ENCODE measurements at places on chromosomes 7 and 10.

GRCh38 chr7:101952355-101953247, 135.2 kb downstream of the CUX1 start:
- DNase-seq: no peak

GRCh38 chr7:65946904-65947303, 35.1 kb downstream of the GUSB start:
- DNase-seq: no peak

GRCh38 chr7:95478272-95479037, 7.3 kb upstream of the ASB4 start:
- DNase-seq: no peak

- no peak for DNase-seq
Measured at GRCh38 chr10:61159253-61159652, 215.3 kb upstream of the RHOBTB1 start.

DNA sequence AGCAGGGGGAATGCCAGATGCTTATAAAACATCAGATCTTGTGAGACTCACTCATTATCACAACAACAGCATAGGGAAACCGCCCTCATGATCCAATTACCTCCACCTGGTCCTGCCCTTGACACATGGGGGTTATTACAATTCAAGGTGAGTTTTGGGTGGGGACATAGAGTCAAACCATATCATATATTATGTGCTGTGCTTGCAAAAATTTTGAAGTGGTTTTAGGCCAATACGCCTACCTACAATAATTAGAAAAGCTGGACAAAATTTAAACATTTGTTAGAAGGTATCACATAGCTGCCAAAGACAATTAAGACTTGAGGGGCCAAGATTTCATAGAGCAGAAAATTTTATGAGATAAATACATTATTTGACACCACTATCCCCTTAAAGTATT, 29.5 kb downstream of the NPSR1 start:
- DNase-seq: no peak

DNA sequence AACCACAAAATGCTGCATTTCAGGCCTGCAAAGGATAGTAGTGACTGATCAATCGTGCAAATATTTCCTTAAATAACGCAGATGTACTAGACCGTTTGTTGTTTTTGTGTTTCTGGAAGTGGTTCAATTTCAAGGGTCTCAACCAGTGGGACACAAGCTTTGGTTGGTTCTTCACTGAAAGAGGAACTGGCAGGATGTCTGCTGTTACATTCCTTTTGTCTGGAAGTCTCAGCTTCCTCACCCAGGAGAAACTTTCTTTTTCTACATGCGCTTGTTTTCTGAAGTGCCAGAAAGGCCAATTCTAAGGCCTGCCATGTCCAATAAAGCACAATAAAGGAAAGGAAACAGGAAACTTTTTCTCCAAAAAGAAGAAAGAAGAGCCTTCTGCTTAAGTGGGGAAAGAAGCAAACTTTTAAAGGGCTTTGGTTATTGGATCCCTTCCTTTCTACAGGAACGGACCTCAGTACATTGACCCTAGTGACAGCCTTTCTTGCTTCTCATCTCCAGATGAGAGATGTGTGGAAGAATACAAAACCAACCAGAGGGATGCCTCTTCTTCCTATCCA, 4.1 kb downstream of the DKK1 start:
- DNase-seq: no peak

DNA sequence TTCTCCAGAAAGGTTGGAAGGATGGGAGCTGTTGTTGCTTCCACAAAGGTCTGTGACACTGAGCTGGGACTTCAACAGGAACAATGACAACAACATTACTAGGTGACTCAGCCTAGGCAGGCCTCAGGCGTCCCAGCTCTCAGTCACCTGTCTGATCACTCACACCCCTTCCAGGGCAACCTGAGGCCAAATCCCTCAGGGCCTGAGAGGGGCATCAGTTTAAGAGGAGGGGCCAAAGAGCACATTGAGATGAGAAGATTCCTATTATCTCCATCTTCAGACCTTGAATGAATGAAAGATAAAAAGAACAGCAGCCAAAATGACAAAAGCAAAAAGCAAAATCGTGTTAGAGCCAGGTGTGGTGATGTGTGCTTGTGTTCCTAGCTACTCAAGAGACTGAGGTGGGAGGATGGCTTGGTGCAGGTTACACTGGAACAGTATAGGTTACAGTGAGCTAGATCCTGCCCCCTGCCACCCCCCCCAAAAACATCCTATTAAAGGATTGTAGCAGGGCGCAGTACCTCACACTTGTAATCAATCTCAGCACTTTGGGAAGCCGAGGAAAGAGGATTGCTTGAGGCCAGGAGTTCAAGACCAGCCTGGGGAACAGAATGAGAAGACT, at the start of gene ATG9B:
ATG9B (minus strand) TSS at position 60 of the 622 bp plus-strand sequence. CDS start 71 bp downstream, outside the sequence.
- no peak for DNase-seq

DNA sequence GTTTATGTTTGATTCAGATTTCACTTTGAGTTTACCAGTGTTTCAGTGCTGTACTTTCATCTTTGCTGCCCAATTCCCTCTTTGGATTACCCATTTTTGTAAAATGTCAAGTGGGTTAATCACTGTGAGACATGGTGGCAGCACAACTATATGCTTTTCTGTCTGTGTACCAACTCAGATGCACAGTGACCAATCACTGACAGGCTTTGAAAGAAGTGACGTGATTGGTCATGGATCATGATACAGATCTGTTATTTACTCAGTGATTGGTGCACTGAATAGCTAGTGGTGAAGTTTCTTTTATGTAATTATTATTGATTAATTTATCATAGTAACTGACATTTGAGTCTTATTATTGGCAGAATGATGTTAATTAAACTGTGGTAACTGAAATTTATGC, 126.9 kb downstream of the SDK1 start:
- DNase-seq: no peak

DNA sequence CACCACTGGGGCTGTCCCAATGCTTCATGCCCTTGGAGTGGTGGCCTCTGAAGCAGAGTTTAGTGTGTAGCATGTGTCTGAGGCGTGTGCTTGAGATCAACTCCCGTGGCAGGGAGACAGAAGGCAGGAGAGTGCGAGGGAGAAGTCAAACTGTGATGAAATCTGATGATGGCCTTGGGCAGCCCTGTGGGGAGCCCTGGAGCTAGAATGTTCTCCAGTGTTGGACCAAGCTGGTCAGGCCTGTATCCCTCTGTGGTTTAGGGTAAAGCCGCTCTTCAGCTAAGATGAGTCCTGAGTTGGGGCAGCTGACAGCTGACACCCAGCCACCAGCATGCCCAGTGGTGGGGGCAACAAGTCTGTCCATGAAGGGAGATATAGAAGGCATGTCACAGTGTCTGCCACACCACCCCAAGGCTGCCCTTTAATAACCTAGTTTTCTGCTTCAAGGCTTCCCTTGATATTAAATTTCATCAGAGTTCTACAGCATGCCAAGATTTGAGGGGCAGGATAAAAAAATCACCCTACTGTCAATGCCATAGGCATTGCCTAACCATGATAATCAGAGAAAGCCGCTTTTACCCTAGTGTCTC, 170.5 kb upstream of the SVIL start:
- DNase-seq: no peak

GRCh38 chr7:108613147-108613948, 43.7 kb downstream of the DNAJB9 start:
- no peak for DNase-seq

DNA sequence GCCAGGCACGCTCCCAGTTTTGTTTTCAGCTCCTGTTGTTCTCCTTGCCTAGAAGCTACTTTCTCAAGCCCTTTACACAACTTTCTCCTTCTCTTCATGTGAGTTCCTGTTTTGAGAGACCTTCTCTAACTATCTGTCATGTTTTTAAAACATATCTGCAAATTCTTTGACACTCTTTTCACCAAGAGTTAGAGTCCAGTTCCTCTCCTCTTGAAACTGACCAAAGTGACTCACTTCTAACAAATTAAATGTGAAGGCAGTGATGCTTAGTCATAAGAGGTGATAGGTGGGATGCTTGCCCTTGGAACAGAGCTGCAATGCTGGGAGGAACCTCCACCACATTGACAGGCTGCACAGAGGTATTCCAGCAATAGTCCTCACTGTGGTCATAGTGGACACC, 25.3 kb downstream of the ZSCAN25 start:
- no peak for DNase-seq

Measured in activated naive CD4-positive, alpha-beta T cell (primary cell).